ENCODE measurements at places on chromosomes 12 and 14. TPM values are rescaled to one million over a fixed set of nuclear protein-coding genes. Genes with fewer than 3 reads are reported as not detected.

DNA sequence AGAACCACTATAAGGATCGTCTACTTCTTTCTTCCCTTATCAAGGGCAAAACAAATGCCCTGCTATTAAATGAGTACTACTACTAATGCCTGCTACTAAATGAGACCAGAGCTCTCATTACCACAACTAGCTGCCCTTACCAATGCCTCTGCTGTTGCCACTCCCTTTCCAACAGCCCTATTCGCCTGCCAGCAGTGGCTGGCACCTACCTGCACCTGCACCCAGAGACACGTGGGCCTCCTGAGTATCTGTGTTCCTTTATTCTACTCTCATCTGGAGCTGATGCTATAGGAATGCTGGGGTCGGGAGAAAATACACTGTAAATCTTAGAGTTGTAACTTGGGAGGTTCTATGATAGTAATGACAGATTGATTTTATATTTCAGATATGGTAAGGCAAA lies 174.7 kb downstream of the SLC2A13 start:
- no peak for DNase-seq

Gene SLC6A13
- not detected for total RNA-seq

Gene DEGS2
- not detected for total RNA-seq

DNA sequence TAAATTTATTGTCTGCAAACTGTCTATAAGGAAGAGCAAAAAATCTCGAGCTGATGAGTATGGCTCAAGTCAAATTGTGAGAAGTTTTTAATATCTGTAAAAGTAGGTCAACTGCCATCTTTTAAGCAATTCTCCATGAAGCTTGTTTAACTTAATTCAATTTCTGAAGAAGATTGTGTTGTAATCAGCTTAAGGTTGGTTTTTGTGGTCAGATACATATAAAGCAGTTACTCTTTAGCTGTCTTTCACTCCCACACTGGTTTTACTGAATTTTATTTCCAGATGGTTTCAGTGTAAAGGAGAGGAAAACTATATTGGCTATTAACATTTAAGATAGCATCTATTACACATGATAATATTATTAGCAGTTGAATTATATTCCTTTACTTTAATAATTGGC lies 1165.1 kb downstream of the SLC16A7 start:
- no peak for DNase-seq

DNA sequence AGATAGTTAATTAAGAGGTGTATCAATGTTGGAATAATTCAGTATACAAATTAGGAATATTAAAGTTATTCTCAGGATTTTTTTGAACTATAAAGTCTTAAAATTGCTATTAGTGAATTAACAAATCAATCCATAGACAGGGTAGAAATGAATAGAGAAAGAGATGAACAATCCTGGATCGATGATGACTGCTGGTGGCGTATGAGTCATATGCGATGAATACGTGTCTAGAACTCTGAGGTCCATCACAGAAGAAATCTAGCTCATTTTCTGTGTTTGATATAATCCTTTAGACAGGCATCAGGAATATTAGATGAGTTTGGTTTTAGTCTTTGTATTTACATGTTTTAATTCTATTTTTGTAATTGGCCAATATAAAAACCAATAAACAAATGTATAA lies 85.4 kb upstream of the RTL1 start:
- no peak for DNase-seq

DNA sequence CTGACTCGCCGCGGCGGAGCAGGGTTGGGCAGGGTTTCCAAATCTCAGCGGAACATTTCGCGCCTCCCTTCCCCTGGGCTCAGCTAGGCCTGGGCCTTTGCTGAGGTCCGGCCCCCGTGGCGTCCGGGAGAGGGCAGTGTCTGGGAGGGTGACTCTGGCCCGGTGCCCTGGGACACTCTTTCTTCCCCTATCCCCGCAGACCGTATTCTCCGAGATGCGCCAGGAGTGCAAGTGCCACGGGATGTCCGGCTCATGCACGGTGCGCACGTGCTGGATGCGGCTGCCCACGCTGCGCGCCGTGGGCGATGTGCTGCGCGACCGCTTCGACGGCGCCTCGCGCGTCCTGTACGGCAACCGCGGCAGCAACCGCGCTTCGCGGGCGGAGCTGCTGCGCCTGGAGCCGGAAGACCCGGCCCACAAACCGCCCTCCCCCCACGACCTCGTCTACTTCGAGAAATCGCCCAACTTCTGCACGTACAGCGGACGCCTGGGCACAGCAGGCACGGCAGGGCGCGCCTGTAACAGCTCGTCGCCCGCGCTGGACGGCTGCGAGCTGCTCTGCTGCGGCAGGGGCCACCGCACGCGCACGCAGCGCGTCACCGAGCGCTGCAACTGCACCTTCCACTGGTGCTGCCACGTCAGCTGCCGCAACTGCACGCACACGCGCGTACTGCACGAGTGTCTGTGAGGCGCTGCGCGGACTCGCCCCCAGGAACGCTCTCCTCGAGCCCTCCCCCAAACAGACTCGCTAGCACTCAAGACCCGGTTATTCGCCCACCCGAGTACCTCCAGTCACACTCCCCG lies 3.0 kb downstream of the WNT1 start:
- no peak for DNase-seq

Gene CLEC9A
- total RNA-seq, result not detected

- no peak for DNase-seq
These were observed 133.3 kb downstream of the FLRT2 start for GRCh38 chr14:85663256-85663655.

Gene IL23A
- not detected for total RNA-seq

Gene GPATCH2L
- 39.0 TPM for total RNA-seq

Gene IL31
- not detected for total RNA-seq

Gene SLC41A2
- total RNA-seq, result 16.8 TPM

GRCh38 chr12:124909831-124910560 lies 4.5 kb downstream of the UBC start:
- peak; percentile 47 for DNase-seq

Measured in fibroblast of villous mesenchyme (primary cell).